CD4-positive, alpha-beta memory T cell (primary cell): ENCODE measurements at places on chromosomes 5 and 9.
A peak's percentile ranks its signal among the peaks of the same experiment; 100 is the strongest.

GRCh38 chr9:130857864-130858738 lies 23.0 kb downstream of the ABL1 start:
- no peak for DNase-seq

DNA sequence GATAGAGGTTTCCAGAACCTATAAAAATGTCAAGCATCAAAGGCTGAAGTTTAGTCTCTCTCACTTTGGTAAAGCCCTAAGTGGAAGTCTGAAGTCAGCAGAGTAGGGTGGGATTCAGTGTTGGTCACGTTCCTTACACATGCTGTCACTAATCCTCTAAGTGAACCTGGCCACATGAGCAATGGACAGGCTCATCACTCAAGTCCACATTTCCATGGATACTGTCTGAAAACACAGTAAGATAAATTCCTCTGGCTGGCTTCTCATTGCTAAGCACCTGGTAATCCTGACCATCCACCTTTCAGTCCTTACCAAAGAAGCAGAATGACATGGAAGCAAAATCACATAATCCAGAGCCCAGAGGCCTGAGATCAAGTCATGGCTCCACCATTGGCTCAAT lies 43.8 kb downstream of the GNA14 start:
- DNase-seq = no peak

GRCh38 chr9:21728781-21729180 lies 73.7 kb upstream of the MTAP start:
- DNase-seq = no peak

- DNase-seq = no peak
These were observed 10.1 kb upstream of the RNF183 start for GRCh38 chr9:113313261-113313660.

GRCh38 chr5:137888466-137888862 lies 793 bp upstream of the PKD2L2 start:
- DNase-seq = peak; percentile 2

DNA sequence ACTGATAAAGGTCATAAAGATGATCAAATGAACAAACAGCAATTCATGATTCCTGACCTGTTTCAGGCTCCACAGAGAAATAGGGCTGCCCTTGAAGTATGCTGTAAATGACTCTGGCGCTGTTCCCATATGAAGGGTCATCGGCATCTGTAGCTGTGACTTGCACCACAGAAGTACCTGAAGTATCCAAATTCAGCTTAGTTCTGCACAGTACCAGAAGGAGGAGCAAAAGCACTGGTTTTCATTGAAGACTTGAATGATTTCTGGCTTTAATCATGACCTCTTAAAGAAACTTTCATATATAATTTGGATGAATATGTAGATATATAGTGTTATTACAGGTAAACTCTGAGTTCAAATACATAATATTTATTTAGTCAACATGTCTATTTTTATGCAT lies 109.1 kb downstream of the CDH10 start:
- DNase-seq = no peak

- no peak for DNase-seq
These were observed 16.8 kb downstream of the ALDOB start for GRCh38 chr9:101418518-101419430.

DNA sequence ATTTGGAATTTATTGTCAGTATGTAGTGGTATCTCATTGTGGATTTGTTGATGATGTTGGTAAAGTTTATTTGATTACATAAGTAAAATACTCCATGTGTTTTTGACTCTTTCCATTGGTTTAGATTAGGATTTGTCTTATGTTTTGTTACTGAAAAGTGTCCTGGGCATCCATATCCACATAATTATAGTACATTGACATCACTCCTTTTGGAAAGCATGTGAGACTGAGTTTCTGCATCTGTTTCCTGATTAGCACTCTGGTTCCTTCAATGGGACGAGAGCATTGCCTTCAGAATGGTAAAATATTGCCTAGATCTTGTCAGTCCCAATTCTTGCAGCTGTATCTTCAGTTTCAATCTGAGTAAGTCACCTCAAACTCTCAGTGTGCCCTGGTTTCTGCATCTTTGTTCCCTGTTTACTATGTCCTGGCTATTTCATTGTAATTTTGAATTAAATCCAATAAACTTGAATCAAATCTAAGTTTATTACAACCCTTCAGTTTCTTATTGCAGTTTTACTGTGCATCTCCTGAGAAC lies 128.1 kb downstream of the FBXO38 start:
- no peak for DNase-seq
